ENCODE measurements at places on chromosomes 5 and 9.

DNA sequence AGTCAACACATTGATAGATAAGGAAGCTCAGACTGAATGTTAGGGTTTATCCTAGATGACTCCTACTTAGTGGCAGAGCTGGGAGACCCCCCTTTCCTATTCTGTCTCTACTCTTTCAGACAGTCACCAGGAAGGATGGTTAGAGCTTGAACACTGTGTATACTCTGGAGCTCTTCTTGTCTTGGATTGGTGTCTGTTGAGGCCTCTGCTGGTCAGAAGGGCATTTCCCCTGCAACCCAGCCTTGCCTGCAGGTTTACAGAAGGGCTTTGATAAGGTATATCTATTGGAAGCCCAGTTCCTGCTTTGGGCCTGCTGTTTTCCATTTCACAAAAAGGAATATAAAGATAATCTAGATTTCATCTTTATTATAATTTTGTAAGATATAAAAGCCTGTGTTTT, 71.8 kb downstream of the KDM4C start:
- DNase-seq: no peak

- no peak for DNase-seq
Observed at GRCh38 chr5:167614294-167615021, 677.0 kb upstream of the WWC1 start.

GRCh38 chr9:126481862-126482261, 131.9 kb upstream of the LMX1B start:
- DNase-seq: no peak

- DNase-seq: no peak
Observed at GRCh38 chr5:24816206-24816605, 171.4 kb upstream of the CDH10 start.

DNA sequence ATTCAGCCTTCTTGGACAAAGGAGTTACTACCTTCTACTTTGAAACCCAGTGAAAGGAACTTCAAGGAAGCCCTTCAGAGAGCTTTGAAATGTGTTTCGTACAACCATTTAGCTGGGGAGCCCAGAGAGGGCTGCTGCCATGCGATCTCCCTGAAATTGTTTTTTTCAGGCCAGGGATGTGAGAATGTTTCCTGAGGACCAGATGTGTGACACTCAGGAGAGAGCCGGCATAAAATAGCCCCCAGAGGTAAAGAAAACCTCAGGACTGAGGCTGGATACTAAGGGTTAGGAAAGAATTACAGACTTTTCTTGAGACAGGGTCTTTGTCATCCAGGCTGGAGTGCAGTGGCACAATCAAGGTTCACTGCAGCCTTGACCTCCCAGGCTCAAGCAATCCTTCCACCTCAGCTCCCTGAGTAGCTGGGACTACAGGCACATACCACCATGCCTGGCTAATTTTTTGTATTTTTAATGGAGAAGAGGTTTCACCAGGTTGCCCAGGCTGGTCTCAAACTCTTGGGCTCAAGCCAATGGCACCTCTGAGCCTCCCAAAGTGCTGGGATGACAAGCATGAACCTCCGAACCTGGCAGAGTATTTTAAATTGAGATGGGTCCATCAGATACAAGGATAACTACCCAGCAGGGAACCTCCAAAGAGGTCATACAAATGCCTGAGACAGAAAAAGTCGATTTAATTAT, 8.4 kb downstream of the RPL37 start:
- no peak for DNase-seq

GRCh38 chr9:73911804-73912203, 585.3 kb upstream of the RORB start:
- DNase-seq: no peak

DNA sequence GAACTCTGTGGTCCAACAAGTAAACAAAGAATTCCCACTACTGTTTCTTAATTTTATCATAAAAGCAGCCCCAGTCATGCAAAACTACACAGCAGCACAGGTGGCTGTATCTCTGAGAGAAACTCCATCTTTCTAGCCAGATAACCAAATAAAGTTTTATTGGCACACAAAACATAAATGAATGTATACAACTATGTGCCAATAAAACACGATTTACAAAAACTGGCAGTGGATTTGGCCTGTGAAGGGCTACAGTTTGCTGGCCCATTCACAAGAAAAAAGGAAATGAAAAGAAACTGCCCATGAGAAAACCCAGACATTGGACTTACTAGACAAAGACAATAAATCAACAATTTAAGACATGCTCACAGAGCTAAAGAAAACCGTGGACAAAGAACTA, 10.6 kb downstream of the FBXL17 start:
- DNase-seq: no peak

DNA sequence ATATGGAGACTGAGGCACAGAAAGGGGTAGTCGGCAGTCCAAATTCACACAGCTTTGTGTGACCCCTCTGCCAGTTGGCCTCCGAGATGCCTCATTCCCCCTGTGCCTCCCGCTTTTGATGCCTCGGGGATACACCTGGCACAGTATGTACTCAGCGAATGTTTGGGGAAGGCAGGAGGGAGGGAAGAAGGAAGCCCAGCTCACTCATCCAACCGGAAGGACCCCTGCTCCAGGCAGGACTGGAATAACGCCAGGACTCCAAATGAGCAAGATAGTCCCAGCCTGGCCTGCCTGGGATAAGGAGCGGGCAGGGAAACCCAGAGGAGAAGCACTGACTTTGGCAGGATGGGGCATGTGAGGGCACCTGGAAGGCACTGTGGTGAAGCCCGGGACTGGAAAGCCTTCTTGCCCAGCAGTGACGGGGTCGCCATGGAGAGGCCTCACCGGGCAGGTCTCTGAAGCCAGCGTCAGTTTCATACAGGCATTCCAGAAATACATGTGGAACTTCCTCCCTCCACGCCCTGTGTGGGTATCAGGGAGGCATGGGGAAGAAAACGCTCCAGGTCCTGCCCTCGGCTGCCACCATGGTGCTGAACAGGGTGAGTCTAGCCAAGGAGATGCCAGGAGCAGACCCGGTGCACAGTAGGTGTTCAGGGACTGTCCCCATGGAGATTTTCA, 20.3 kb downstream of the LMX1B start:
- no peak for DNase-seq

DNA sequence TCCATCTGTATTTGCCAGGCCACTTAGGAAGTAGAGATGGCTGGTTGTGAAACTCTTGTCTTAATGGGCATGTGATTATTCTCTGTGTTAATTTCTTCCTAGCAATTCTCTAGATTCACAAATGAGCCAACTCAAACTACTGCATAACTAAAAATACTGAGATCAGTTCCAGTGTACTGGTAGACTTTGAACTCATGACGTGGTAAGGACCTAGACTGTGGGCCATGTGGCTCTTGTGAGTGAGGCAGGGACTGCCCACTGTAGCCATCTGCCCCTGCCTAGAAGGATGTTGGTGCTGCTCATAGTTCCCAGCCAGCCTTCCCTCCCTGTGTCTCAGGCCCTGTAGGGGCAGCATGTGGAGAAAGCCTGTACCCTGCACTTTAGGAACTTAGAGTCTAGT, 47.4 kb downstream of the CYSTM1 start:
- DNase-seq: no peak

DNA sequence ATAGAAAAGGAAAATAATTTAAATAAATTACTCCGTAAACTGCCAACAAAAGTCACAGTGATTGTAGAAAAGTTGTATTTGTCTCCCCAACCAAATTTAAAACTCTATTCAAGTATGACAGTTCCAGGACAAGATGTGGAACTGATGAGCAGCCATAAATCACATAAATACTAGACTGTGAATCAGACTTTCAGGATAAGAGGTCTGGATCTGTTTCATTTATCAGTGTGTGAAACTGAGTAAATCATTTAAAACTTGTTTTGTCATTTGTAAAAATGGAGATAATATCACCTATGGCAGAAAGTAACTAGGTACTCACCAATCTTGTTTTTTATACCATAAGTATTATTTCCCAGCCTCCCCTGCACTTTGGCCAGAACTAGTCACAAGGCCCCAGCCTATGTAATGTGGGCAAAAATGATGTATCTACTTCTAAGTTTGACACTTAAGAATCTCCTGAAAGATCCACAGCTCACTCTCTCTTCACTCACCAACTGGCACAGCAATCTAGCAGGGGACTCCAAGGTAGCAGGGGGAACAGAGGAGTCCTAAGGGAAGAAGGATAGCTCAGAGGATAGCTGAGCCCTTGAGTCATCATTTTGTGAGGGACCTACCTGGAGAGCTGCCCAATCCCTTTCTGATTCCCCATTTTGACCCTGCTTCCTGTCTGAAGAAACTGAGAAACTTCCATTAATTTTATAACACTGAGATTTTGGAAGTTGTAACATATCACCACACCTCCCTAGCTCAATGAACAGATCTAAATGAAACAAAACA, 31.6 kb downstream of the TMEM161B start:
- no peak for DNase-seq

- no peak for DNase-seq
Observed at GRCh38 chr5:41747301-41747700, 122.9 kb downstream of the OXCT1 start.

- no peak for DNase-seq
Observed at GRCh38 chr5:133846478-133847226, 121.8 kb downstream of the C5orf15 start.

- DNase-seq: no peak
Observed at GRCh38 chr9:74595286-74595685, 98.2 kb downstream of the RORB start.

DNA sequence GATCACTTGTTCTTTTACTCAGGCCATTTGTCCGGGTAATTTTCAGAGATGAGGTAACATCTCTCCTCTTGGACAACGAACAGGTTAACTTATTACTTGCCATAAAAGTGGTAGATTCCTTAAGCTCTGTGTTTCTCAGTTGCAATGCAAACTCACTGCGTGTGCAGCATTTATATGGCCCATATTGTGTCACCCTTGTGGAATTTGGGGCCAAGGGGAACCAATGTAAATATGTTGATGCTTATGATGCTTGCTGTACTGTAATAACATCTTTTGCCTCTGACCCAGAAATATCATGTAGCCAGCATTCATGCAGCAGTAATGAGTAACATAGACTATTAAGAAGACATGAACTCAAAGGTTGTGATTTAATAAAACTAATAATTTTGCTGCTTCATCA, 175.8 kb downstream of the ADAMTS6 start:
- DNase-seq: no peak

DNA sequence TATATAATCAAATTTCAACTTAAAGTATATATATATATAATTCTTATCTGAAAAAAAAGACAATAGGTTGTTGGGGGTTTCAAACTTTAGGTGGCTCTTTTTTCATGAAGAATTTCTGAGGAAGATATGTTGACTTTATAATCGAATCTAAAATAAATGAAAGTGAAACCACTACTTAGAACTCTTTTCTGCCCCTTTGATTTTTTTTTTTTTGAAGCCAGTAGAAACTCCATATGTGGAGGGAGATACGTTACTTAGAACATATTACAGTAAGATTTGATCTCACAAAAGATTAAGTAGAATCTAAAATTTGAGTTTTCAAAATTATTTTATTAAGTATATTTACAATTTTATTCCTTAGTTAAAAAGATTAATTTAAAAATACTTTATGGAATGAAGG, 96.9 kb downstream of the ATG10 start:
- peak; percentile 10 for DNase-seq

DNA sequence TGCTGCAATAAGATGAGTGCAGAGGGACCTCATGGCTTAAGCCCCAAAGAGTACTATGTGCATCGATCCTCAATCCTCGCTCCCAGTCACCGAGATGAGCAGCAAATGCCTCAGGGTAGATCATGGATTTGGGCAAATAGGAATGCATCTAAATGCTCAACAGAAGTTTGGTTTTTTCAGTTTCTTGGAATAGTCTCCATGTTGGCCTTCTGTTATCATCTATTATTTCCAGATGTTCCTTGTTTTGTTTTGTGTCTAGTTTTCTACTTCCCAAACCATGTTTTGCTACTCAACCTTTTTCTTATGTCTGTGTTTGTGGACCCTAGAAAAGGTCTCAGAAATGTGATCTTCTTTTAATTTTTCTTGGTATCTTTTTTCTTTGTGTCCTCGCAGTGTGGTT, 43.5 kb upstream of the RASGRF2 start:
- no peak for DNase-seq

- DNase-seq: no peak
Observed at GRCh38 chr5:157511651-157512644, 51.9 kb downstream of the NIPAL4 start.
